ENCODE measurements at places on chromosomes 6 and 20. TPM values are rescaled to one million over a fixed set of nuclear protein-coding genes. Genes with fewer than 3 reads are reported as not detected.

GRCh38 chr6:31020057-31020456 lies 9.8 kb downstream of the MUC22 start:
- no peak for DNase-seq
- H3K27me3 ChIP-seq = no peaks in the 10 kb centered on the region
- H3K4me1 ChIP-seq = no peaks in the 10 kb centered on the region
- H3K4me3 ChIP-seq = no peak overlapping the region

DNA sequence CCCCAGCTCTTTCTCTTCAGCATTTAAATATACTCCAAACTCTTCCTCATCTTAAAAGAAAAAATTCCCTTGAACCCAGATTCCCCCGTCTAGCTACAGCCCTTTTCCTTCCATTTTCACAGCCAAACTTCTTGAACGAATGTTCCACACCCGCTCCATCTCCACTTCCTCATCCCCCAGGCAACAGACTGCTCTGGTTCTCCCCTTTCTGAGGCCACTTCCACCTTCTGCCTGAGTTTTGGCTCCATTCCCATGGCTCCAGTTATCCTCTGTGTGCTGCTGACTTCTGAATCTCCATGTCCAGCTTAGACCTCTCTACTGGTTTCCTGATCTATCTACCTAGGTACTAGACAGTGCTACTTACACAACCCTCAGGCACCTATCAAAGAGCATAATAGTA lies 106.4 kb downstream of the RALGAPA2 start:
- no peaks in the 10 kb centered on the region for H3K4me1 ChIP-seq
- no peaks in the 10 kb centered on the region for H3K27me3 ChIP-seq
- H3K4me3 ChIP-seq = no peak overlapping the region
- H3K27ac ChIP-seq = no peak overlapping the region

- H3K36me3 ChIP-seq = no peaks in the 10 kb centered on the region
- no peak overlapping the region for H3K4me3 ChIP-seq
- H3K27ac ChIP-seq = no peak overlapping the region
- no peak for DNase-seq
Measured at GRCh38 chr6:15061180-15061641, 184.7 kb upstream of the JARID2 start.

The SS18L1 gene
- total RNA-seq = 19.1 TPM

The MANEA gene
- 4.6 TPM for total RNA-seq

- H3K4me3 ChIP-seq = no peak overlapping the region
- H3K27ac ChIP-seq = no peak overlapping the region
- no peaks in the 10 kb centered on the region for H3K36me3 ChIP-seq
- no peaks in the 10 kb centered on the region for H3K27me3 ChIP-seq
Measured at GRCh38 chr6:105994591-105995390, 91.3 kb upstream of the PRDM1 start.

- H3K4me1 ChIP-seq = no peaks in the 10 kb centered on the region
- H3K4me3 ChIP-seq = no peak overlapping the region
- no peak for DNase-seq
- no peak overlapping the region for H3K27ac ChIP-seq
Measured at GRCh38 chr6:77688649-77689048, 35.8 kb downstream of the MEI4 start.

The ADGB gene
- not detected for total RNA-seq

Data from PC-3 (cell line).